ENCODE measurements at places on chromosomes 6 and 20. TPM values are rescaled to one million over a fixed set of nuclear protein-coding genes. Genes with fewer than 3 reads are reported as not detected.

Gene TCF15
- total RNA-seq, result not detected

Gene TGM3
- total RNA-seq, result 0.31 TPM

Gene RRP36
- 46.0 TPM for total RNA-seq

Gene DNAH8
- total RNA-seq, result under 0.01 TPM

Gene SYCP2
- 5.3 TPM for total RNA-seq

Gene TREM1
- not detected for total RNA-seq

Gene RPN2
- total RNA-seq, result 129 TPM

Gene BACH2
- total RNA-seq, result 106 TPM

Gene AGER
- 0.63 TPM for total RNA-seq

Gene ASCC3
- total RNA-seq, result 42.6 TPM

Gene CCM2L
- total RNA-seq, result 2.8 TPM

Gene BEND6
- total RNA-seq, result 20.7 TPM

Gene RHAG
- total RNA-seq, result 0.31 TPM

Gene LPIN3
- 0.63 TPM for total RNA-seq

Gene TUBB2B
- 3,227 TPM for total RNA-seq

Gene GDAP1L1
- 121 TPM for total RNA-seq

Gene LIME1
- 13.5 TPM for total RNA-seq

Gene GPLD1
- total RNA-seq, result 19.7 TPM

Gene TCP11
- 0.63 TPM for total RNA-seq

Gene SNTA1
- total RNA-seq, result 14.4 TPM

Gene ARFGEF3
- total RNA-seq, result 84.8 TPM

Gene ACOT13
- total RNA-seq, result 4.7 TPM

Gene SDC4
- 0.94 TPM for total RNA-seq

Gene NKAIN4
- total RNA-seq, result 17.8 TPM

Gene TXLNB
- total RNA-seq, result 0.31 TPM

Gene APOM
- 2.2 TPM for total RNA-seq

Gene TNF
- not detected for total RNA-seq

Gene GNRH2
- 2.2 TPM for total RNA-seq

Gene IMPG1
- not detected for total RNA-seq

Gene POPDC3
- 0.94 TPM for total RNA-seq

Gene TPD52L1
- 3.8 TPM for total RNA-seq

Gene SLC17A4
- 0.31 TPM for total RNA-seq

Gene SERPINB6
- 16.9 TPM for total RNA-seq

Gene MLN
- not detected for total RNA-seq

Gene SIM1
- not detected for total RNA-seq

Gene POM121L2
- total RNA-seq, result not detected

Gene C20orf202
- 1.3 TPM for total RNA-seq

Gene SLC17A3
- not detected for total RNA-seq

Gene COMMD7
- total RNA-seq, result 25.7 TPM

Gene RNF182
- total RNA-seq, result 71.1 TPM

Gene CLVS2
- total RNA-seq, result 70.1 TPM

Gene TRIM10
- 0.31 TPM for total RNA-seq

Gene CDC40
- 27.5 TPM for total RNA-seq

Gene GRM1
- total RNA-seq, result 25.0 TPM

Gene JPH2
- total RNA-seq, result not detected

Gene GRIK2
- 245 TPM for total RNA-seq

Gene SRMS
- total RNA-seq, result not detected

Gene IRAK1BP1
- total RNA-seq, result 35.4 TPM

Gene PNPLA1
- total RNA-seq, result not detected

Gene ZC3H12D
- total RNA-seq, result 0.31 TPM

Gene GNAS-AS1
- total RNA-seq, result 2.5 TPM
